ENCODE measurements at places on chromosomes 4 and X.

DNA sequence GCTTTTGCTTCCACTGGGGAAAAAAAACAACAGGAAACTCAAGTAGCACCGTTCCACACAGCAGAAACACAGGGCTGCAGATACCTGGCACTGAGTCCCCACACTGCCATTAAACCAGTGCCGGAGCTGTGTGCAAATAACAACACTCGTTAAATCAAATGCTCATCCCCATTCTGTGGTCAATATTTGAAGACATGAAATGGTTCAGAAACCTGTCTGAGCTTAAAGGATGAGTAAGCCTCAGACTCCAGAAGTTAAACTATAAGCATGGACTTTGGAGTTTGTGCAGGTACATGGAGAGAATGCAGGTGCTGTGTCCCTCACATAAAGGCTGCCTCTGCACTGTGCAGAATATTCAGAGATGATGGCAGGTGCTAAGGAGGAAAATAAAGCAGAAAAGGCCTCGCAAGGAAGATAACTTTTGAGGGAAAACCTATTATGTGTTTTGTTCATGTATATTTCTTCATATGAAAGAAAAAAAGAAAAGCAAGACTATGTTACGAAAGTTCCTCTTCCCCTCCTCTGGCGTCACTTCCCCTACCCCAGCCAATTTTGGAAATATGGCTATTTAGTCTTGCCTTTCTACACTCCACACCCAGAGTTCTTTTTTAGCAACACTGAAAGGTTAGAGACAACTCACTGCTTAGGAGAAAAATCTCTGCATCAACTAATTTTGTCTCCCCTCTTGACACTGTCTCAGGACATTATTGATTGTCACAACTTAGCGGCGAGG lies 4.6 kb downstream of the MPP1 start:
- H3K36me3 ChIP-seq = no peaks in the 10 kb centered on the region
- H3K27me3 ChIP-seq = no peaks in the 10 kb centered on the region
- peaks cover 21% of the 10 kb centered on the region for H3K4me1 ChIP-seq
- H3K4me3 ChIP-seq = no peak overlapping the region

DNA sequence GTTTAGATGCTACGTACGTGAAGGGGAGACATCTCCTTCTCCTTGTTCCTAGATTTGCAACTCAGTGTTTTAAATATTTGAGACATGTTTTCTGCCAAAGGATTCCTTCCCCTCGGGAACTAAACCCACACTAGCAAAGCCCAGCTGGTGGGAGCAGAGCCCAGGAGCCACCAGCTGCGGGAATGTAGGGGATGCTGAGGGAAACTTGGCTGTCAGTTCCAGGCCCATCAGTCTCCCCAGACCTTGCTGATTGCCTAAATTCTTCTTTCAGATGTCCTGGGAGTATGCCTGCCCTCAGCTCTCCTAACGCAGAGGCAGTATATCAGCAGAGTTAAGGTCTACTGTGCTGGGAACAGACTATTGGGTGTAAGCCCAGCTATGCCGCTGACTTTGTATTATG lies 630.0 kb upstream of the TENM3 start:
- no peak for DNase-seq
- H3K4me1 ChIP-seq = no peaks in the 10 kb centered on the region
- no peaks in the 10 kb centered on the region for H3K27me3 ChIP-seq
- H3K36me3 ChIP-seq = no peaks in the 10 kb centered on the region
- no peak overlapping the region for H3K4me3 ChIP-seq

DNA sequence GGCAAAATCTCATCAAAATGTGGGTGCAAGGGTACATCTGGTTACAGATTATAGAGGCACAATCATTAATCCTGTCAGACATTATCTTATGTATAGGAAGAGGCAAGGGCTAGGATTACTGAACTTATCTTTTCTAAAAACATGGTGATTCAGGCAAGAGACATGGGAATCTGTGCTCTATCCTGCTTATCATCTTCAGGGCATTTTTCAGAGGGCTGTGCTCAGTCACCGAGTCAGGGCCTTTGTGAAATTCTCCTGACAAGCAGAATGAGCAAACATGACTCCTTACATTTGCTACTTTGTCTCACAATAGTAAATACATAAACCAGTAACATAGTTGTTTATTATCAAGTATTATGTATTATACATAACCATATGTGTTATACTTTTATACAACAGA lies 84.2 kb upstream of the KCTD8 start:
- DNase-seq = no peak
- no peak overlapping the region for H3K27ac ChIP-seq
- no peaks in the 10 kb centered on the region for H3K4me1 ChIP-seq
- no peaks in the 10 kb centered on the region for H3K27me3 ChIP-seq
- H3K36me3 ChIP-seq = no peaks in the 10 kb centered on the region
- no peak overlapping the region for H3K4me3 ChIP-seq

GRCh38 chr4:149985981-149986380 lies 92.3 kb upstream of the DCLK2 start:
- H3K4me3 ChIP-seq = no peak overlapping the region
- no peaks in the 10 kb centered on the region for H3K36me3 ChIP-seq
- DNase-seq = no peak
- H3K4me1 ChIP-seq = no peaks in the 10 kb centered on the region

GRCh38 chr4:110503270-110504083 lies 27.5 kb downstream of the ENPEP start:
- no peak overlapping the region for H3K27ac ChIP-seq
- no peaks in the 10 kb centered on the region for H3K4me1 ChIP-seq
- no peaks in the 10 kb centered on the region for H3K36me3 ChIP-seq
- H3K27me3 ChIP-seq = no peaks in the 10 kb centered on the region

DNA sequence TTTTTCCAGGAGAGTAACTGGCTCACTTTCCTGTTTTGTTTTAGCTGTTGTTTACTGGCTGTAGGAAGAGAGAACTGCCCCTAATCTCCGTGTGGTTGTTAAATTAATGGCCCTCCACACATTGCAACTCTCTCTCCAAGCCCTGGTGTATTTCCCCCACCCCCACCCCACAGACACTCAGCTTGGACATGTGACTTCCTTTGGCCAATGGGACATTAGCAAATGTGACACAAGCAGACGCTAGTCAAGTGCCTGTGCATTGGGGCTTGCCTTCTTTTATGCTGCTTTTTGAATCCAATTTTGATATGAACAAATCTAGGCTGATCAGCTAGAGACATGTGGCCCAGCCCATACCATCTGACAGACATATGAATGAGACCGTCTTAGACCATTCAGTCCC lies 59.6 kb upstream of the TAB3 start:
- H3K27ac ChIP-seq = no peak overlapping the region
- H3K36me3 ChIP-seq = no peaks in the 10 kb centered on the region
- no peak for DNase-seq
- no peak overlapping the region for H3K4me3 ChIP-seq
- H3K4me1 ChIP-seq = no peaks in the 10 kb centered on the region

DNA sequence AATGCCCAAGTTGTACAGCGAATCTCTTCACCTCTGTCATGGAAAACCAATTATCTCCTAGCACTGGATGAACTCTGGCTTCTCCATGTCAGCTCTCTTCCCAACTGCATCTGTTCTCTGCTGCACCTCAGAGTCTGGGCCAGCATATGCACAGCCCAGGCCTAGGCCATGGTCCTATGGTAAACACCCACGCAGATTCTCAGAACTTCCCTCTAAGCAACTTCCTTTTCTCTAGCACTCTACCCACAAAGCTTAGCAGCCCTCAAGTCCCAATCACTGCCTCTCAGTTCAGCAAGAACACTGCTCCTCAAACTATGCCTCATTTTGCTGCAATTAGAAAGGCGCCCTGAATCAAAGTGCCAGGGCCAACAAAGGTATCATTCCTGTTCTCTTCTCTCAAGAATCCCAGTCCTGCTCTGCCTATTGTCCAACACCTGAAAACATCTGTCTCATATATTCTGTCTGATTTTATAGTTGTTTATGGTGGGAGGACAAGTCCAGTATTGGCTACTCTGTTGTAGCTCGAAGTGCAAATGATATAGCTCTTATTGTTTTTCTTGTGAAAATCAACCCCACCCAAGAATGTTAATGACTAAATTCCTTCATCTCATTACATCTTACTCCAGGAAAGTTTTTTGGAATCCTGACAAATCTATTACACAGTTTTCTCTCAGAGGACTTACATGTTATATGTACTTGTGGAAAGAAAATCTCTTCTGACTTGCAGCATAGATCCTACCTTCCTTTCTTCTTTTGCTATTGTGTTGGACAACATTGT lies 85.4 kb downstream of the DCHS2 start:
- H3K27me3 ChIP-seq = no peaks in the 10 kb centered on the region
- DNase-seq = no peak
- no peak overlapping the region for H3K27ac ChIP-seq
- no peaks in the 10 kb centered on the region for H3K4me1 ChIP-seq

DNA sequence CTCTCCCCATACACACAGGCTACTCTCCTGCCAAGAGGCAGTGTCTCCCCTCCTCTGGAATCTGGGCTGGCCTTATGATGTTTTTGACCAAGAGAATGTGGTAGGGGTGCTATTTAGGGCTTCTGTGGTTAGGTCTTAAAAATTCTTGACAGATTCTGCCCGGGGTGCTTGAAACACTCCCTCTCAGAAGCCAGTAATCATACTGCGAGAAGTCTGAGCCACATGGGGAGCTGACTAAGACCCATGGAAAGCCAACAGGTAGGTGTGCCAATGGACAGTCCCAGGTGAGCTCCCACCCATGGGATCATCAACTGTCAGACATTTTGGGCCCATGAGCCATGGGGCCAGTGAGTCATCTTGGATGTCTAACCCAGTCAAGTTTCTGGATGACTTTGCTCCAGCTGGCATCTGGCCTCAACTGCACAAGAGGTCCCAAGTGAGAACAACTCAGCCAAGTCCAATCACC lies 315.7 kb downstream of the FBXW7 start:
- no peak for DNase-seq
- H3K36me3 ChIP-seq = no peaks in the 10 kb centered on the region
- H3K27ac ChIP-seq = no peak overlapping the region
- no peak overlapping the region for H3K4me3 ChIP-seq

DNA sequence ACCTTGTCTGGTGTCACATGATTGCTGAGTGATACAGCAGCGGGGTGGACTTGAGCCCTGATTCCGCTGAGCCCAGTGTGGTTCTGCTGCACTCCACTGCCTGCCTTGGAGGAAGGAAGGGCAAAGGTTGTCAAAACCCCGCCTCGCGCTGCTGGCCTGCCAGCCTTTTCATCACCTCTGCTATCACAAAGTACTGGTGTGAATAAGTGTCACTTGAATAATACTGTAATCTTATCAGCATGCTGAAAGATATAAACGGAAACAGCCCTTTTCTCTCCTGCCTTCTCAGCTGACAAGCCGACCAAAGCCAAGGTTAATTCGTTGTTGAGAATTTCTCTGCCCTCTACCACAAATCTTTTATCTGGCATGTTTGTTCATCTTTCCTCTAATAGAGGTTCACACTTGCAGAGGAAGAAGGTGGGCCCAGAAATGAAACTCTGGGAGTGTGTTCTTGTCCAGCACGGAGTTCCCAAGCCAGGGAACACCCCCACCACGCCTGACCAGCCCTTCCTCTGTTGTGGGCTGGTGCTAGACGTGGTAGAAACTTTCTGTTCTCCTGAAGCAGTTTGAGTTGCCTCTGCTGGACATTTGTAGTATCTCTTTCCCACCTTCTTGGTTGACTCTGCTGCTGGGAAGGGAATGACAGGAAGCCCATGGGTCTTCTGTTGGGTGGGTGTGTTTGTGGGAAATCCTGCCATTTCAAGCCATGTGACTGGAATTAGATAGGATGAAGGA lies 21.5 kb downstream of the FHDC1 start:
- peaks cover 35% of the 10 kb centered on the region for H3K4me1 ChIP-seq
- peaks cover 9% of the 10 kb centered on the region for H3K36me3 ChIP-seq
- peak overlapping the region; percentile 59 for H3K27ac ChIP-seq

- no peaks in the 10 kb centered on the region for H3K36me3 ChIP-seq
- peaks cover 74% of the 10 kb centered on the region for H3K4me1 ChIP-seq
- H3K27ac ChIP-seq = no peak overlapping the region
- no peak overlapping the region for H3K4me3 ChIP-seq
- no peaks in the 10 kb centered on the region for H3K27me3 ChIP-seq
Measured at GRCh38 chr4:87076690-87077358, 142.0 kb downstream of the AFF1 start.

DNA sequence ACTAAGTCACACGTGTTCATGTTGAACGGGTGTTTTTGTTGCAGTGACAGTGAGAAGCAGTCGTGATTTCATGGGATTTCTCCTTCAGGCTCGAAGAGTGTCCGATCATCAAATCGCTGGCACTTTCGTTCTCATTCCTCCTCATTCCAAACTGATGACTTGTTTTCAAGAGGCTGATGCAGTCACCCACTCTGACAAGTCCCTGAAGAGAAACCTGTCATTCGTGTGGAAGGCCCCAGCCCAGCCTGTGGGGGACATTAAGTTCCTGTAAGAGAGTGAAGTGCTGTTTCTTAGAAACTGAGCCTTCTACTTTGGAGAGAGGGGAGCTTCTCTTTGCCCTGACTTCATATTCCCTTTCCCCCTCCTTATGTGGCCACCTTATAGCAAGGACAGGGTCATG lies 8.0 kb downstream of the REELD1 start:
- no peak overlapping the region for H3K4me3 ChIP-seq

DNA sequence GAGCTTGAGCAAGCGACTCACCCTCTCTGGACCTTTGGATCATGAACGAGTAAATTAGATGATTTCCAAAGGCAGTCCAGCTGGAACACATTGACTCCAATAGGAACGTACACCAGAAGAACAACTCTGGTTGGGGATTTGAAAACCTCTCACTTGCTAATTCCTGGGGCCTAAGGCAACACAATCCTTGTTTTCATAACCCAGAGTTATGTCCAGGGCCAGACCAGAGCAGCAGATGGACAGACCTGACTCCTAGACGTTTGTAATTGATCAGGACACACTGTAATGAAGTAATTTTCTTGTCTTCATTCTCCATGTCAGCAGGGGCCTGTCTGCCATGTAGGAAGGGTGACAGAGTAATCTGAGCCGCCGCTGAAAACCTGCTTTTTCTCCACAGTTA lies 283.9 kb downstream of the IDS start:
- no peak overlapping the region for H3K4me3 ChIP-seq
- DNase-seq = no peak
- no peak overlapping the region for H3K27ac ChIP-seq
- no peaks in the 10 kb centered on the region for H3K36me3 ChIP-seq
- H3K4me1 ChIP-seq = no peaks in the 10 kb centered on the region

GRCh38 chr4:102599455-102599854 lies 98.3 kb downstream of the NFKB1 start:
- no peak overlapping the region for H3K4me3 ChIP-seq
- H3K27me3 ChIP-seq = no peaks in the 10 kb centered on the region
- no peak for DNase-seq

DNA sequence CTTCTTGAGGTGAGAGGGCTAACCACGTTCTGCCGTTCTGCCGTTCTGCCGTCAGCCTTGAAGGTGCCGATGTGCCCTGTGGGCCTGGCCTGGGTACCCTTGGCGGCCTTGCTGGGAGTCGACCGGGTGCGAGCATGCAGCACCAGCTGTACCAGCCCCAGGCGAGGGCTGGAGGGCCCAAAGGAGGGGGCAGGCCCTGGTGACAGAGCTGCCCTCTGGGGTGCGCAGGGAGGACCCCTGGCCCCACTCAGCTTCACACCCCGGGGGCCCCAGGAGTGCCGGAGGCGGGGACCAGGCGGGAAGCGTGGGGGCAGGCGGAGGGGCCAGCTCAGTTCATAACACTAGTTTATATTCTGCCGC lies 22.1 kb downstream of the UVSSA start:
- H3K27ac ChIP-seq = no peak overlapping the region

GRCh38 chr4:46839128-46839527 lies 69.9 kb downstream of the COX7B2 start:
- no peak overlapping the region for H3K27ac ChIP-seq
- H3K4me3 ChIP-seq = no peak overlapping the region
- DNase-seq = no peak
- H3K4me1 ChIP-seq = no peaks in the 10 kb centered on the region
- no peaks in the 10 kb centered on the region for H3K27me3 ChIP-seq
